ENCODE measurements at places on chromosomes 12 and 14.

GRCh38 chr12:46777587-46777986 is 48.2 kb downstream of the SLC38A4 start:
- no peak for DNase-seq

DNA sequence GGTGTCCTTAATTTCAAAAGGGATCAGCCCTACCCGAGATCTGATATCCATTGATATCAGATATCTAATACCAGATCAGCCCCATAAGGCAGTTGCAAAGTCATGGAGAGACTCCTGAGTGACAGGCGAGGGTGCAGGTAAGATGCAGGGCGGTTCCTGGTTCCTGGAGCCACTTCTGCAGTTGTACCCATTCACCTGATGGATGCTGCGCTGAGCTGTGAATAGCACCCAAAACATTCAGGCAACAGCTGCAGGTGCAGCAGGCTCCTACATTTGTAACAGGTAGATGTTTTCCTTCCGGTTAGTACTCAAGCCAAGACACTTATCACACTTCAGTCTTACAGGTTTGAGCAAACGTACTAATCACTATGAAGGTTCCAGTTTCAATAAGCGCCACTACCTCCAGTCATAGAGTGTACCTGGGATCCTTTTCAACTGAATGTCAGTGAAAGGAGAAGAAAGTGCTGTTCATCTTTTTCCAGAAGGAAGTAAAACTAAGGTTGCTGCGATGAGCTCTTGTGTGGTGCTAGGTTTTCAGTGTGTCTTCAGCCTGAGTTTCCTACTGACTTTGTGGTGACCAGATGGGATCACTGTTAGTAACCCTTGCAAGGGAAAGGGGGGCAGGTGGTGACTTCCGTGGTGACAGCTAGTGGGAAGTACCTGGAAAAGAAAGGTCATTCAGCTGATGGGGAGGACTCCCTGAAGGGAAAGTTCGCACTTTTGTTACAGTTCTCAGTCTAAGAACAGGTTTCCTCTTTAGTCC is 1.9 kb downstream of the ATP6V0A2 start:
- DNase-seq = no peak

DNA sequence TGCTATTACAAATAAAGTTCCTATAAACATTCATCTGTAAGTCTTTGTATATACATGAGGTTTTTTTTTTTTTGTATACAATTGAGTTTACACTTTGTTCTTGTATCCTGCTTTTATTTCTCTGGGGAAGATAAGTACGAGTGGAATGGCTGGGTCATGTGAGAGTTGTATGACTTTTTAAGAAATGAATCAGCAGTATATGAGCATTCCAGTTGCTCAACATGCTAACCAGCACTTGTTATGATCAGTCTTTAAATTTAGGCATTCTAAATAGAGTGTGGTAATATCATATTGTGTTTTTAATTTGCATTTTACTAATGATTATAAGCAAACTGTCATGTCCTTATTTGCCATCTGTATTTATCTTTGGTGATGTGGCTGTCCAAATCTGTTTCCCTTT is 44.7 kb upstream of the AMIGO2 start:
- DNase-seq = no peak

- no peak for DNase-seq
These were observed 46.3 kb downstream of the PHETA1 start for GRCh38 chr12:111322336-111323250.

- DNase-seq = no peak
These were observed 244.0 kb upstream of the DAAM1 start for GRCh38 chr14:58944343-58944967.

DNA sequence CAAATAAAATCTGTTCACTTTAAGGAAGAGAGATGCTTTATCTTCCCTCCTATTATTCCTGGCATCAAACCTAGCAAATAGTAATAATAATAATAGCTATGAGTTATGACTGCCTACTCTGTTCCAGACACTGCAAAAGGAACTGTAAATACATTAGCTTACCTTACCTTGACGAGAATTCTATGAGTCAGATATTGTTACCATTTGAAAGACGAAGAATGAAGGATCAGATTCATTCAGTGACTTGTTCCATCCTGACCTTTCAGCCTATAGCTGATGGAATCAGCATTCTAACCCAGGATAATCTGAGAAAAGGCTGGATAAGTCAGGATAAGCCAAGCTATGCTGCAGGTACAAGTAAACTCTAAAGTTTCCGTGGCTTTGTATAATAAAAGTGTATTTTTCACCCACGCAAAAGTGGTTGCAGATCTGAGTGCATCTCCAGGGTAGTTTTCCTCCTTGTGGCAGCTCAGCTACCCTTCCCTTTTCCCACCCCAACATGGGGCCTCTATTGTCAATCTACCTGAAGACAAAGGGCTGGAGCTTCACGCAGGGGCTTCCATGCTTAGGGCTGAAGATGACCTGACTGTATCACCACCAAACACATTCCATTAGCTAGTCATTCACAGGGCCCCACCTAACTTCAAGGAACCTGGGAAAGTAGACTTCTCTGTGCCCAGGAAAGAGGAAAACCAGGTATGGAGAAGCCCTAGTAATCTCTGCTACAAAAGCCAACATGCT is 57.2 kb upstream of the CCND2 start:
- no peak for DNase-seq

DNA sequence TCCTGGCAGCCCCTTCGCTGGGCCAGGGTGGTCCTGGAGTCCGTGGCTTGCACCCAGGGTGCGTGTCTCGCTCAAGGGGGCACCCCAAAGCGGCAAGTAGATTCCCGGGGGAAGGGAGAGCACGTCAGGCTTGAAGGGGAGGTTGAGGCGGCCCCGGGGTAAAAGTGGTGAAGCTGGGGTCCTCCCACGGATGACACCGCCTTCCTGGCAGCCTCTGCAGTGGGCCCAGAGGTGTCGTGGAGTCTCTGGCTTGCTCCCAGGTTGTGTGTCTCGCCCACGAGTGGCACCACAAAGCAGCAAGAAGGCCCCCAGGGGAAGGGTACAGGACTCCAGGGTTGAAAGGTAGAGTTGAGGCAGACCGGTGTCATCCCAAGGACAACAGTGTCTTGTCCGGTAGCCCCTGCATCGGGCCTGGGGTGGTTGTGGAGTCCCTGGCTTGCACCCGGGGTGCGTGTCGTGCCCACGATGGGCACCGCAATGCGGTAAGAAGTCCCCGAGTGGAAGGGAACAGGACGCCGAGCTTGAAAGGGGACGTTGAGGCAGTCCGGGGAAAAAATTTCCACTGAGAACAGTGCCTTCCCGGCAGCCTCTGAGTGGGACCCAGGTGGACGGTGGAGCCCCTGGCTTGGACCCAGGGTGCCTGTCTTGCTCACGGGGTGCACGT is 158.0 kb upstream of the ALG10B start:
- DNase-seq = no peak

DNA sequence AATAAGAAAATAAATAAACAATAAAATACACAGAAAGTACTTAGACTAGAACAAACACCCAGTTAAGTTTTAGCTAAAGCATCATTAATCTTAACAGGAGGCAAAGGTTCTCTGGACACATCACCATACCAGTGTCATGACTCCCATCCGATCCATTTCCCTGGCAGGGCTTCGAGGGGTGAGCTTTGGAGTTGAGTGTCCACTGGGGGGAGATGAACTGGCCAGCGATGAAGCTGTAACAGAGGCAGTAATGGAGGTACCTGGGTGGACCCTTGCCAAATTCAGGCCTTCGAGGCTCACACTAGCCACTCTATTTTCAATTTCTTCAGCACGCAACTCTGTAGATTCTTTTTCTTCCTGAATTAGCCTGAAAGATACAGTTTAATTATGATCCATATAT is 269.5 kb downstream of the ACSS3 start:
- DNase-seq = no peak

DNA sequence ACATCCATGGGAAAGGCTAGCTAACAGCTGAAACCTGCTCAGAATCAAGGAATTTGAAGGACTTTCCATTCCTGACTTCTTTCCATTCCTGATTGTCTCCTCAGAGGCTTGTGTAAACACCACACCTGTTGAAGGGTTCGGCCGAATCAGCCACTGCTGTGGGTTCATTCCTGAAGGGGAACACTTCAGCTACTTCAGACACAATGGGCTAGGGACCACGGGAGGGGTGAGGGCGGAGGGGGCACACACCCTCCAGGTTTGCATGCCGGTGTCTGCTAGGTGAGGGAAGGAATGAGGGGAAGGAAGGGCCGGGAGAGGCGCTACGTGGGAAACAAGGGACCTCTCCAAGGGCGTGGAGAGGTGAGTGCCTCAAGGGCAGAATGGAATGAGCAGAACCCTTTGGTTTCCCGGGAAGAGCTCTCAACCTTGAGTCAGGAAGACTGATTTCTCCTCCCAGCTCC is 1.3 kb downstream of the GPRC5A start:
- DNase-seq = no peak

Data from neuronal stem cell (in vitro differentiated cells).